Stimulated activated CD8-positive, alpha-beta memory T cell treated with anti-CD3 and anti-CD28 coated beads, Interleukin-15, amount 100 ng/mL, for 24 hours (primary cell): ENCODE measurements at places on chromosomes 1 and 21.
A peak's percentile ranks its signal among the peaks of the same experiment; 100 is the strongest.

- no peak for DNase-seq
Observed at GRCh38 chr1:204177133-204177532, 11.0 kb upstream of the REN start.

GRCh38 chr1:73784026-73784425 is 413.9 kb downstream of the LRRIQ3 start:
- DNase-seq: no peak

DNA sequence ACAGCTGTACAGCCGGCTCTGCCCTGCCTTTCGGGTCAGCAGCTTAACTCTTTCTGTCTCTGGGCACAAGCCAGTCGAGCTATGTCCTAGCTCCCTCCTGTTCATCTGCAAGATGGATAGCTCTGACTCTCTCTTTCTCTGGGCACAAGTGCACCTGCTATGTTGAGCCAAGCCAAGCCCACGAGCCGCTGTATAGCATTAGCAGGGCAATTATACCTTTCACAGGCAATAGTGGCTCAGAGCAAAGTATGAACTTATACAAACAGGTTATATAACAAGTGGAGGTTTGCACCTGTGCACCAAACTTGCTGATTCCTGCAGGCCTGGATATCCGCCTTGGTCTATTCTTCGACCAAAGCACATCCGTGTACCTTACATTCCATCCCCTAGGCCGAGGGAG is 33.0 kb upstream of the CR2 start:
- DNase-seq: no peak

GRCh38 chr1:210662291-210663050 is 333.8 kb downstream of the HHAT start:
- DNase-seq: no peak

GRCh38 chr1:22030057-22030456 is 22.5 kb upstream of the CDC42 start:
- DNase-seq: no peak

- no peak for DNase-seq
Observed at GRCh38 chr1:52239708-52240001, 97.8 kb downstream of the ZFYVE9 start.

DNA sequence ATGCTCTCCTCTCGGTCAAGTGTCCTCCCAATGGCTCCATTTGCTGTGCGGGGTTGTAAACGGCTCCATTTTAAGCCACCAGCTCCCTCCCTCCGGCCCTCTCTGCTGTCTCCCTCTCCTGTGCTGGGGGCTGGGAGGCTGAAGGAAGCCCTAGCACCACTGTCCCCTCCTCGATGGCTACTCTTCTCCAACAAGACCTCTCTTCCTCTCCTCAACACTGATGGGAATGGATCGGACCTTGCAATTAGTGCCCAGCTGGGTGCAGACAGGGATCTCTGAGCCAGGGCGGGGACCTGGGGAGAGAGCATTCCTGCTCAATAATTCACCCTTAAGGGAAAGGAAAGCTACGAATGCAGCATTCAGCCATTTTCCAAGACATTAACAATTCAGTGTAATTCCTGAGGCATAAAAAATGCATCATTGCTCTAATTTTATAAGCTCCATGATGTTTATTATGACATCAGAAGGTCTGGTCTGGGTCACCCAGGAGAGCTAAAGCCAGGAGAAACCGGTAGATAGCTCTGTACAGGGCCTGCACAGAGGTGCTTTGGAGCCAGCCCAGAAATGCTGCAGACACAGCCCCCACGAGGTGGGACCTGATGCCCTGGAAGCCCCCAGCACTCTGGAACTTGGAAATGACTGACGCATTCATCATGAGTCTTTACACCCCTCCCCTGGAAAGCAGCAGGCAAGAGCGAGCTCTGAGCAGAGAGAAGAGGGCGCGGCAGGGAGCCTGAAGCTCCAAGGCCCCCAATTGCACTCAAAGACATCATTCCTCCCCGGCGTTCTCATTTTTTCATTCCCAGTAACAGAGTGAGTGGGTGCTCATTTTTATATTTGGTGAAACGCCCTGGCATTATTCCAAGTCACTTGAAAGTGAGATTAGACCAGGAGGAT is 76.2 kb upstream of the VAMP3 start:
- DNase-seq: no peak

DNA sequence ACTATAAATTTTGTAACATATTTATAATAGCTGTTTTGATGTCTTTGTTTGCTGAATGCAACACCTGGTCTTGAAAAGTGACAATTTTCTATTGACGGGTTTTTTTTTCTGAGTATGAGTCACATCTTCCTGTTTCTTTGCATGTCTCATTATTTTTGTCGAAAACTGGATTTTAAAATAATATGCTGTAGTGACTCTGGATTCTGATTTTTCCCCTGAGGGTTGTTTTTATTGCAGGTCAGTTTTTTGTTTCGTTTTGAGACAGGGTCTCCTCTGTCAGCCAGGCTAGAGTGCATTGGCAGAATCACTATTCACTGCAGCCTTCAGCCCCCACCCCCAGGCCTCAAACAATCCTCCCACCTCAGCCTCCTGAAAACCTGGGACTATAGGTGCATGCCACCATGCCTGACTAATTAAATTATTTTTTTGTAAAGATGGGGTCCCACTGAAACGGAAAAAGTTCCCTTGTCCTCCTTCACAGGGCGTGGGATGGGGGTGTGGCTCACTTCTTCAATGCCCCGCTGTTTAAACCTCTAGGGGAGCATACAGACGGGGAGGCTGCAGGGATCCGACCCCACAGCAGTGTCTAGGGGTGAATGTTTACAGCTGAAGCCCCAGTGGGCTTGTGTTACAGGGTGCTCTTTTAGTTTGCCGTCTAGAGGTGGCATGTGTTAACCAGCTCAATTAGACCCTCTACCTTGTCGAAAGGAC is 11.3 kb upstream of the PPIE start:
- no peak for DNase-seq

GRCh38 chr1:201503397-201504176 is 3.3 kb downstream of the CSRP1 start:
- DNase-seq: no peak

DNA sequence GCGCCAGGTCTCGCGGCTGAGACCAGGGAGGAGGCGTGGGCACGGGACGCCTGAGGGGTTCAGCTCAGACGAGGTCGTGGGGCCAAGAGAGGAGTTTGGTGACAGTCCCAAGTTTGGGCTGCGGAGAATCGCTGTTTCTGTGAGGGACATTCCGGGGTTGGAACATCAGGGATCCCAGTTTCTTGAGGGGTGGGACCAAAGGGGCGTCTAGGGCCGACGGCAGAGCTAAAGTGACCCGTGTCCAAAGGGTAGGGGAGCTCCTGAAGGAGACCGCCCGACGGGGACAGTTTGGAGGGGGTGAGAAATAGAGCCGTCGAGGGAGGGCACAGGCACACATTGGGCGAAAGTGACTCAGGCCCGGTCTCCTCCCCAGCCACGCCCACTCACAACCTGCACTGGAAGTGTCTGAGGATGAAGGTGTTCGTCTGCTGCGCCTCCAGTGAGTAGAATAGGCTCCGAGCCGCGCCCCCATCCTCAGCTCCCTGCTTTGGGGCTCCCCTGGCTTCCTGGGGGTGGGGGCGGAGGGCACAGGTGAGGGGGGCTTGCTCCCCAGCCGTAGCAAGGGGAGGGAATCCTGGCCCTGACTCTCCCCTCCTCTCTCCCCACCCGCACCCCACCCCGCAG is 7.0 kb downstream of the EFNA3 start:
- no peak for DNase-seq

DNA sequence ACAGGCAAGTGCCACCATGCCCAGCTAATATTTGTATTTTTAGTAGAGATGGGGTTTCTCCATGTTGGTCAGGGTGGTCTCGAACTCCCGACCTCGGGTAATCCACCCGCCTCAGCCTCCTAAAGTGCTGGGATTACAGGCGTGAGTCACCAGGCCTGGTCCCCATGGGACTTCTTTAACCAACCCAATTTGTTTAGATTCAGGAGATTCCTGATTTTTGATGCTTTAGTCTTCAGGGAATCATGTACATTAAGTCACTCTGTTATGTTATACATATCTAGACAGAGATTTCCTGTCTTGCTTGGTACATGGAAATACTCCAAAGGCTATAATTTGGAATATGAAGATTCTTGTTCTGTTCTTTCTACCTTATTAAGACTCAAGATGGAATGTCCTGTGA is 202.4 kb upstream of the L1TD1 start:
- no peak for DNase-seq

- DNase-seq: no peak
Observed at GRCh38 chr1:23895082-23895481, 18.1 kb downstream of the CNR2 start.

- DNase-seq: no peak
Observed at GRCh38 chr21:43919871-43920801, 55.1 kb downstream of the AGPAT3 start.

GRCh38 chr1:185080422-185080821 is 35.1 kb downstream of the RNF2 start:
- DNase-seq: no peak

DNA sequence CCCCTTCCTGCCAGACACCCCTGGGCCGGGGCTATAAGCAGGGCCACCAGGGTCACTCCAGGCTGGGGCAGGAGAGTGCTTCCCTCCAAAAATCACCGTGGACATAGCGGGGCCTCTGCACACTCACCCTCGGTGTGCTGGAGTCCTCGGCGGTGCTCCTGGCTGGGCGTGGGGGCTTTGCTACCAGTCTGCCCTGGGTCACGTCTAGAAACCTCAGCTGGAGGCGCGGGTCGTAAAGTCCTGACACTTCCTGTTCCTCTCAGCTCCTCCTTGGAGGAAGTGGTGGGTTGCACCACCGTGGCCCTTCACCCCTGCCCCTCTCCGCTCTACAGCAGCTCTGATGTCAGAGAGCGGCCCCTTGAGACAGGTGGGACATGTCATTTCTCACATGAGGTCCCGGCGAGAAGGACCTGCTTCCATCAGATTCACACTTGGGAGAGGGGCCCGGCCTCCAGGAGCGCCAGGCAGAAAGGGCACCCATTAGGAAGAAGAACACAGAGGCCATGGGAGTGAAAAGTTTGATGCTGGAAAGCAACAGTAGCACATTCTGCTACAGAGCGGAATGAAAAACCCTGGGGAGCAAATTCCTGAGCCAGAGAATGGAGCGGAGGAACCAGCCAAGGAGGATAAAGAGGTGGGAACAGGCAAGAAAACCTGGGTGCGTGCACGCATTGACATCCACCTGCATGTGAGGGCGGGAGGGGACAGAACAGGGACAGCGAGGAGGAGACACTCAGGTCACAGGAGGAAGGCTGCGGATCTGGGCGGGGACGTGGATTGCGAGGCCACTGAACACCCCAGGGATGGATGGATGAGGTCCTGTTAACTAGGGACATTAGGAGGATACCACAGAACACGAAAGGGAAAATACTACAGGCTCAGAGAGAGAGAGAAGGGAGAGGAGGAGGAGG is at the start of gene ITGB2:
TSS of gene ITGB2 (minus strand) at position 206 of the 911 bp plus-strand sequence. CDS start 10,117 bp downstream, outside the sequence.
- no peak for DNase-seq

GRCh38 chr1:151968791-151969399 is 24.8 kb downstream of the S100A10 start:
- DNase-seq: no peak

DNA sequence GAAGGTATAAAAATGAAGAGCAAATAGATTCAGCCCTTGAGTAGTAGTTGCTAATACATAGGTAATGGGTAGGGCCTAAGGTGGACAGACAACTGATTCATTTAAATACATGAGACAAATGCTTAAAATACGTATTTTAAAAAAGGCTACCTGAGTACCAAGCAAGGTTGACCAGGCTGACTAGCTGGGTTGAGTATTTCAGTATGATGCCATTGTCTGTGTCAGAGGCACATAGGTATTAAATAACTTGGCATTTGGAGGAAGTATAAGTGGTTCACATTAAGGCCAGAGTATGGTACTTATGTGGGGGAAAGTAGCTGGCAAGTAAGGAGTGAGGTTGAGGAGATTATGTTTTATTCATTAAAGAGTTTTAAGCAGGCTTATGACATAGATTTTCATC is 19.4 kb downstream of the NEK7 start:
- no peak for DNase-seq

DNA sequence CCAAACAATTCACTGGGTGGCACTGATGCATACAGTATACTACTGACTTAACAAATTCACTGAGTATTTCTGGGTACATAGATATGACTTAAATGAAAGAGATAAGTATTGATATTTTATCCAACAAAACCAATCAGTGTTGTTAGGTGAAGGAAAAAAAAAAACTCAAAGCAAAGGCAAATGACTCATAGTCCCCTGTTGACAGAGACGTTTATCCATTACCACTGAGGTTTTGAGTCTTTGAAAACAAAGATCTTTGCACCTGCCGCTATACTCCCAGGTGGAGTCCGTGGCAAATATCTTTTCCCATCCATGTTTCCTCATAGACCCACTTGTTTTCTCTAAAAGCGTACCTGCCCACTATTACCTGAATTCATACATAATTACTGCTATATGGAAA is 18.4 kb downstream of the DYNLT5 start:
- DNase-seq: no peak

- no peak for DNase-seq
Observed at GRCh38 chr1:37274938-37275631, 199.3 kb upstream of the ZC3H12A start.

DNA sequence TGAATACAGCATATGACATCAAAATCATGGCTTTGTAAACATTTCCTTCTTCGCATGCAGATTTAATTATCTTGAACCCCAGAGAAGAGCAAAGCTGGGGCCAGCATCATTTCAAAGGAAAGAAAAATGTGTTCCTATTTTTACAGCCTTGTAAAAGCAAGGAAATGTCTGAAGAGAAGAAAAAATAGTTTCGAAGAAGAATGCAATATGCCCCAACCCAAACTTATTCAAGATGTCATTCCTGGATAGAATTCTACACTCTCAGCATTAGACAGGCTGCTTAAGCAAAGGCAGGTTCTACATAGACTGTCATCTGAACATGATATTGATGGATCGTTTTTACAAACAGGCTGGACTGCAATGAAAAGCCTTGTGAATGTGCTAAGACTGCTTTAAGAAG is 900.8 kb downstream of the TTLL7 start:
- DNase-seq: no peak

DNA sequence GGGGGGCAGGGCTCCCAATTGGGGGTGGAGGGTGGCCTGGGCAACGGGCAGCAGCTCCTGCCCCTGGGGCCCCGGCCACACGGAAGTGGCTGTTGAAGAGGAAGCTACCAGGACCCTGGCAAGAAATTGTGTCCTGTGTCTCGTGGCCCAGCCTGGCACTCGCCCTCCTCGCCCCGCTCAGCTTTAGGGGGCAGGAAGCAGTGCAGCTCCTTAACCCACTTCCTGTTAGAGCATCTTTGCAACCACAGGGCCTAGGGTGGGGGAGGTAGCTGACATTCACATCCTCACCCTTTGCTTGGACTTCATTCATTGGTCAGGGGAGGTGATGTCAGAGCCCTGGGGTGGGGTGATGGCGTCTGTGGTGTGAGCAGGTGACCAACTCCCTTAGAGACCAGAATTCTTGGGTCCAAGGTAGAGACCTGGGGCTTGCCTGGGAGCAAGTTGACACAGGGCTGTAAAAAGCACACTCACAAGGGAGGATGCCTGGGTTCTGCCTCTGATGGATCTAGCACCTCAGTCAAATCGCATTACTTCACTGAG is at the start of gene ARHGAP30:
TSS of gene ARHGAP30 (minus strand) at position 161 of the 540 bp plus-strand sequence. CDS start 267 bp downstream, outside the sequence.
- DNase-seq: peak; percentile 47
